ENCODE measurements at places on chromosomes 7 and 10.

GRCh38 chr7:120412139-120413050 is 139.4 kb downstream of the KCND2 start:
- DNase-seq = no peak

DNA sequence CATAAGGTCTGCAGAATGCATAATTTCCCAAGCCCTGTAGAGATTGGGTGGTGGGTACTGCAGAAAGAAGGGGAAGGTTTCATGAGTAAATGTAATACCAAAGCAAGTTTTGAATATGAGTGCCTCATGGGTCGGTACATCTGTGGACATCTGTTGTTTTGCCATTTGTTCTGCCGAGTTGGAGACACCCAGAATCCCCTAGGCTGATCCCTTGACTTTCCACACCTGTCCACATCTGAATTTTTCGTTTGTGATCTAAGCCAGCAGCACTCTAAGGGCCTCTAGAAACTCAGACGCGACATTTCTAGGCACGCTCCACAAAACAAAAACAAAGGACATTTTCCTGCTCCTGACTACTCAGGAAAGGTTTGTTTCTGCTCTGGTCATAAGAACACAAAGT is 11.7 kb upstream of the SLF2 start:
- DNase-seq = no peak

DNA sequence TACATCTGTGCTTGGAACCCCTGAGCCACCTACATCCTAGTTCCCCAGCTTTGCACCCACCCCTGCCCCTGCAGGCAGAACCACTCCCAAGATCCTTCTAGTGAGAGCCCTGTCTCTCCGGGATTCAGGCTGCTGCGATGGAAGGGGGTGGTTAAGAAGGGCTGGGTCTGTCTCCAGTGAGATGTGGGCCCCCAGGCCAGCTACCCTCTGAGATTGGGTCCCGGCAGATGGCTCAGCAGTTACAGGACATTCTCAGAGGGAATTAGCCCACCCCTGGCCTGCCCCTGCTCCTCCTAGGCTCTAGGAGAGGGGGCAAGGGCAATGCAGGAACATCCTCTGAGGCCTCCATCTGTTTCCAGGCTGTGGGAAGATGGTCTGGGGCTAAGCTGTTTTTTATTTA is 27.7 kb downstream of the SLC29A3 start:
- DNase-seq = no peak

GRCh38 chr7:26460351-26461085 is 168.9 kb downstream of the SNX10 start:
- no peak for DNase-seq

GRCh38 chr7:122082160-122082559 is 61.9 kb downstream of the AASS start:
- DNase-seq = no peak

- no peak for DNase-seq
These were observed 22.5 kb upstream of the ADRB1 start for GRCh38 chr10:114021154-114021553.

DNA sequence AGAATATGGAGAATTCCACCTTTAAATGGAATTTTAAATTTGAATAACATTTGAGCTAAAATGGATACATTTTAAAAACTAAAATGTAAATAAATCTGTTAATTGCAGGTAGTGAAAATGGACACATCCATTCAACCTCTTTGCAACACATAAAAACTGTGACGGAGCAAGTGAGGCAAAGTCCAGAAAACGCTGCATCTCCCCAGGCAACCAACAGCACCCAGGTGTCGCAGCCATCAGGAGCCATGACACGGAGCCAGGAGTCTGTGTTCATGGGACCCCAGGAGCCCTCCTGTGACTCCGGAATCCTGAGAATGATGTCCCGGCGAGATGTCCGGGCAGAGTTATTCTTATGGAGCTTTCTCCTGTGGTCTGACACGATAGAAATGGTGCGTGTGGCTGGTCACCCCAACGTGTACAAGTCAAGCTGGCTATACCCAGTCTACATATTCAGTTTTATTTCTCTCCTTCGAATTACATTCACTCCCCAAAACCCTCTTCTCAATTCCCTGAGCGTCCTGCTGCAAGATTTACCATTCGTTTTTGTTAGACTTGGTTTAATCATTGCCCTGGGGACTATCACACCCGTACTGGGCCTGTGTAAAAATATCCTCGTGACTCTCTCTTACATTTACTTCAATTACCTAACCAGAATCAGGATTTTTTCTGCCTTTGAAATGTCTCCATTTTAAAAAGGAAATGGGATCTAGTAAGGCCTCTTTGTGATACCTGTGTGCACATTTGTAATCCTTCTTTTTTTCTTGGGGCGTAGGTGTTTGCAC is 13.1 kb upstream of the MRC1 start:
- no peak for DNase-seq

DNA sequence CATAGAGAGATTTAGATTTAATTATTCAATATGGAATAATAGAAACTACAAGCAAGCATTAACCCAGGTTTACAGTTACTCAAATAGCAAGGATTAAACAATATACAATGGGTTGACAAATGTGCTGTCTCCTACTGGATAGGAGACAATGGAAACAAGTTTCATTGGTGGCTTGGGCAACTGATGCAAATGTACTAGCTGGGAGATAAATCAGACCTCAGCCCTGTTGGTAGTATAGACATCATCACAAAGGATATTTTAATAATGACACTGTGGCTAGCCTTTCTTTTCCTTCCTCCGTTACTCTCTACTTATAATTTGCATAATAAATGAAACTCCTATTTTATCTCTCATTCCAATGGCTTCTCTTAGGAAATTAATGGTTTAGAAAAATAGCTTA is 96.5 kb upstream of the DKK1 start:
- DNase-seq = no peak

- DNase-seq = no peak
These were observed 11.9 kb upstream of the WDFY4 start for GRCh38 chr10:48672596-48673265.

- DNase-seq = no peak
These were observed 16.8 kb upstream of the MTPN start for GRCh38 chr7:135993950-135994349.

DNA sequence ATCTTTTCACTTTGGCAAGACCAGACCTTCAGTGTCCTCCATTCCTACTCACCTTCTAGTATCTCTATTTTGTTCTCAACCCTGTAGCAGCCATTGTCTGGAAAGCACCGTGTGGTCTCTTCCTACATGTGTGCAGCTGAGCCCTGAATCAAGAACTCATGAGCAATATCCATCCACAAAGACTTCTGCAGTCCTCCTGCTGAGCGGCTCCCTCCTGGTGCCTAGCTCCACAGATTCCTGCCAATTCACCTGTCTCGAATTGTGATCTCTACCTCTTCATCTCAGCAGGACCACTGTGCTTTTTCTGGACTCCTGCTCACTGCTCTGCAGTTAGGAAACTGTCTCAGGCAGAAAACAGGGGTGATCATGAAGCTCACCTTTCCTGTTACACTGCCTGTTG is 118.8 kb downstream of the RELN start:
- no peak for DNase-seq

DNA sequence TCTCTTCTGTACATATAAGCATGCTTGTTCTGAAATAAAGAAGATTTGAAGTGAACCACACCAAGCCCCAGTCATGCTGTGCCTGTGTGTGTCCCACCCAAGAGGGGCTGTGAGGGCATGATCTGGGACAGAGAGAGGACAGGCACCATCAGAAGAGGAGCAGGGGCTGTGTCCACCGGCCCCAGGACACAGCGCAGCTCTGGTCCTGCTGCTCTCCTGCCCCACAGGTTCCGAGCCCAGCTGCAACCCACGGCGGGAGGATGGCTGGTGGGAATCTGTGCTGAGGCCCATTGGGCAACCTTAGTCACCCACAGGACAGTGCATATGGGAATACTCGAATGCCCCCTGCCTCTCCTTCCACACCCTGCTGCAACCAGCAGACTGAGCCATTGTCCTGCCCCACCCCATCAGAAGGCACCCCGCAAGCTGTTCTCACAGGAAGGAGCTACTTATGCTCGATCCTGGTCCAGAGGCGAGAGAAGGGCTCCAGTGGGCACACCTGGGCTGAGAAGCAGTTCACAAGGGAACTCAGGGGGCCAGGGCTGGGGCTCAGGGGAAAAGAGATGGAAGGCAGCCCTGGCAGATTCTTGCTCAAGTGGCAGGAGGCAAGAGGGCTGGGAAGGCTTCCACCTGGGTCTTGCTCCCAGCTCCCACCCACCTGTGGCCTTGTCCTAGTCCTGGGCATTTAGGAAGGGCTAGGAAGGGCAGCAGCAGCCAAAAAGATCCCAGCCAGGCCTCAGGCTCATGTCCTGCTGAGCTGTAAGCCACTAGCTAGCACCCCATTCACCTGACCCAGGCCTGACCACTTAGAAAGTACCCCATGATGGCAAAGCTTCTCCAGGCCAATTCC is 31.9 kb downstream of the LDB3 start:
- DNase-seq = no peak

GRCh38 chr7:129450295-129450694 is 16.1 kb downstream of the STRIP2 start:
- DNase-seq = no peak

DNA sequence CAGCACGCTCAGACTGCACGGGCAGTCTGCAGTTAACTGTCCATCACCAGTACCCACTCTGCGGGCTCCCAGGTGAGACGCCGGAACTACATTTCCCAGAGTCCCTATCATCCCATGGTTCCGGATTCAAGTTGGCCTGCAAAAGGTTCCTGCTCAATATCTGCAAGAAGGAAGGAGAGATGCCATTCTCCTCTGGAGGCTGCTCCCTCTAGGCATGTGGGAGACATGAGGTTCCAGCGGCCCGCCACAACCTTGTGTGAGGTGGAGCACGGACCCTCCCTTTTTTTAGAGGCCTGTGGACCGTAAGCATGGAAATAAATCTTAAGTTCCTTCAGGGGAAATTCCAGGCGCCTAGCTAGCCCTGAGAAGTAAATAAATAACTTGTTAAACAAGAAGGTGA is 29.7 kb downstream of the NUP42 start:
- DNase-seq = no peak

- DNase-seq = no peak
These were observed 69.6 kb downstream of the SHOC2 start for GRCh38 chr10:110989016-110989415.

GRCh38 chr10:9096288-9096687 is 1041.8 kb downstream of the GATA3 start:
- no peak for DNase-seq

DNA sequence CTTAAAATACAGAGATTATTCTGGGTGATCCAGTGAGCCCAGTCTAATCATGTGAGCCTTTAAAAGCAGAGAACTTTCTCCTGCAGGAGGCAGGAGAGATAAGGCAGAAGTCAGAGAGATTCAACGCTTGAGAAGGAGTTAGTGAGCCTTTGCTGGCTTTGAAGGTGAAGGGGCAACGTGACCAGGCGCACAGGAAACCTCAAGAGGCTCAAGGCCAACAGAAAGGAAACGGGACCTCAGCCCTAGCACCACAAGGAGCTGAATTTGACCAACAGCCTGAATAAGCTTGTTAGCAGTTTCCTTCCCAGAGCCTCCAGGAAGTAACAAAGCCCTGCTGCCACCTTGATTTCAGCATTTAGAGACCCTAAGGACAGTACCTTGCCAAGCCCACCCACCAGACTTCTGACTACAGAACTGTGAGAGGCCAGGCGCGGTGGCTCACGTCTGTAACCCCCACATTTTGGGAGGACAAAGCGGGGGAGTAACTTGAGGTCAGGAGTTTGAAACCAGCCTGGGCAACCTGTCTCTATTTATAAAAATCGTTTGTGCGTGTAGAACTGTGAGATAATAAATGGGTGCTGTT is 87.3 kb upstream of the KAT6B start:
- DNase-seq = no peak

DNA sequence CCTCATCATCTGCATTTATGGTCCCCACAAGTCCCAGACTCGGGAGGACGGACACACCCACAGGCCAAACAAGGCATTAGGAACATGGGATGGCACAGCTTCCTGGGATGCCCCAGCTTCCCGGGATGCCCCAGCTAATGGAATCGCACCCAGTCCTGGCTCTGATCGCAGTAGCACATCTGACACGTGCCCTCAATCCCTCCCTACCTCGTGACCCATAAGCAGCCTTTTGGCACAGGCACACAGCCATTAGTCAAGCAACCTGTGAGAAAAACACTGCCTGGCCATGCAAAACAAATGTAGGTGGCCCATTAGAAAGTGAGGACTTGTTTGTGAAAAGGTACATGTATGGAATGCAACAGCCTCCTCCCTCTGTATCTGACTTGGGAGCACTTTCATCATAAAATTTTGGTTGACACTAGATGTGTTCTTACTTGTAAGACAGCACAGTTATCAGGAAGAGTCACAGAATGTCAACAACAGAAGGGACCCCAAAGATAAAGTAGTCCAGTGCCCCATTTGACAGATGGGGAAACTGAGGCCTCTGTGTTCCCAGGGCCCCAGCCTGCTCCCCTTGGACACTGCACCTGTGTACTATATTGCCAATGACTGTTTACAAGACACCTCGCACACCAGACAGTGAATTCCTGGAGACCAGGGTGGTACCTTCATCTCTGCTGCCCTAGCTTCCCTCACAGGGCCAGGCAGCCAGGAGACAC is 34.4 kb downstream of the DLG5 start:
- no peak for DNase-seq

DNA sequence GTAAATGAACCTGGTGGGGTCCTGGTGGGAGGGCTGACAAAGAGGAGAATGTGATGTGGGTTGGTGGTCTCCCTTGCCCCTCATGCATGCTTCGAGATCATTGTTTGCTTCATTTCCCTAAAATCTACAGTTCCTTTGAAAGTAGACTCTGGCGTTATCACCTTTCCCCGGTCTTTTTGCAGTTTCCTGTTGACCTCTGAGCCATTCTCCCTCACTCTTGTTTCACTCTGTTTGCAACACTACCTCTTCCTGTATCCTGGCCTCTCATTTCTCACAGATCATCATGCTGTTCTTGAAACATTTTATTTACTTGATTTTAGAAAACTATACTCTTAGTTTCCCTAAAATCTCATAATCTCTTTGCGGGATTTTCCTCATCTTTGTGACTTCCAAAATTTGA is 179.8 kb downstream of the WNT2 start:
- no peak for DNase-seq

DNA sequence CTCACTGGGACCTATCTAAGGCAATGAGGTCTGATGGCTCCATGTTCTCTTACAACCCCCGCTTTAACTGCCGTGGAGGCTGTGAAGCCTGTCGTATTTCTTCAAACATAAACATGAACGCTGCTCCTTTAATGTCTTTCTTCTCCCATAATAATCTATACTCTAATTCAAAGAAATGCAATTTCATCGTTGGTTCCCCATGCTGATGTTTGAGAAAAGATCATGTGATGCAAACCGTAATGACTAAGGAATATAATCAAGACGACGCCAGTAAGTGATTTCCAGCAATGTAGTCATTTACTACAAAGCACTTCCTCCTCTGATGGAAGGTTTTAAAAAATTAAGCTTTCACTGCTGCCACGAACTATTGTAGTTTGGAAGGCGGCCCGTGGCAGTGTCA is 102.6 kb upstream of the NEBL start:
- DNase-seq = no peak

- no peak for DNase-seq
These were observed 15.6 kb downstream of the CPED1 start for GRCh38 chr7:121003986-121004685.

GRCh38 chr7:19491821-19492452 is 216.9 kb downstream of the POLR1F start:
- DNase-seq = no peak

GRCh38 chr7:122457969-122458368 is 153.4 kb upstream of the FEZF1 start:
- no peak for DNase-seq

- DNase-seq = no peak
These were observed 13.7 kb downstream of the PSTK start for GRCh38 chr10:122993797-122994336.

Measured in stimulated activated CD4-positive, alpha-beta T cell treated with anti-CD3 and anti-CD28 coated beads, Interleukin-1b, Interleukin-23, amount 100 ng/mL, for 1 hour (primary cell).